SW480 (cell line): ENCODE measurements at places on chromosomes 3 and 15.
A peak's percentile ranks its signal among the peaks of the same experiment; 100 is the strongest.

DNA sequence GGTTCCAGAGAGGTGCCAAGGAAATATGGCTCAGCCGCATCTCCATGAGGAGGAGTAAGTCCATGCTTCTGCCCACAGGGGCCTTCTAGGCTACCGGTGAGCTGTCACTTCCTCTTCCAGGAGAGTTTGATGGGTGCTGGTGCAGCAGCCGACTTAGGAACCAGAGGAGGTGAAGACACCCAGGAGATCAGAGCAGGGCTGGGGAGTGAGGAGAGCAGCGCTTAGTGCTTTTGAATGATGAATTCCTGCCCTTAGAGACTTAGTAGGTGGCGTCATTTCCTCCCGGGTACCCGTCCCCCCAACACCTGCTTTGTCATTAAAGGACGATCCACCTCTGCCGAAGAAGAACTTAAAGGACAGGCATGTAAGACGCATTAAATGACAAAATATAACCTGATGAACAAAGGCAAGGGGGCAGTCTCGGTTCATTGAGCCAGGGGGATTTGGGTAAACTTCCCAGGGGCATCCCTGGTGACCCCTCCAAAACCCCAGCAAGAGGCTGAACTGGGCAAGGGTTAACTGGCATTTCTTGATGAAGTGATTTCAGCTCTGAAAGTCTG lies 67.6 kb downstream of the HES1 start:
- DNase-seq = no peak

GRCh38 chr15:77516076-77516475 lies 95.4 kb downstream of the HMG20A start:
- DNase-seq = no peak

GRCh38 chr3:185558395-185558794 lies 6.0 kb upstream of the LIPH start:
- peak; percentile 84 for DNase-seq

DNA sequence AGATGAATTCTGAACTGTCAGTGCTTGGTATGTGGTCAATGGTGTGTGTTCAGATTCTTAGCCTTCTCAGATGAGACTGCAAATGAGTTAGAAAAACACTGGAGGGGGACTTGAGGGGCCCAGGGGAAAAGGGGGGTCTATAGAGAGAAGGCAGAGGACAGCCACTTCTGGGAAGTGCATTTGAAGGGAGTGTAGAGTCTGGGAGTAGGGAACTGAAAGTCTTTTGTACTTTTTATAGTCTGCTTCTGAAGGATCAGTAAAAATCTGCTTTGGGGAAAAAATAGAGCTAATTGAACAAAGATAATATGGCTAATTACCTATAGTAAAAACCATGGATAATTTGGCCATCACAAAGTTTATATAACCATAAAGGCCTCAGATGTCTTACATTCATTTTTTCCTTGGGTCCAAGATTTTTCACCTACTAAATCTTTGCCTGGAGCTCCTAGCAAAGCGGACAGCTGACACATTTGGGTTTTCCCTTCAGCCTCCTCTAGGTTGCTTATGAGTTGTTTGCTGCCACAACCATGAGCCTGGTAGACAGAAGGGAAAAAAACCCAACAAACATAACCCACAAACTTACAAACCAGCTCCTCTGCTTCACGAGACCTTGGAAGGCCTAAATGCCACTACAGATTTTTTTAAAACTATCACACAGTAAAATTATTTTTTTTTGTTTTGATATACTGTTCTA lies 48.8 kb downstream of the CD86 start:
- no peak for DNase-seq

GRCh38 chr3:38137615-38138348 lies 679 bp upstream of the MYD88 start:
- DNase-seq = no peak

DNA sequence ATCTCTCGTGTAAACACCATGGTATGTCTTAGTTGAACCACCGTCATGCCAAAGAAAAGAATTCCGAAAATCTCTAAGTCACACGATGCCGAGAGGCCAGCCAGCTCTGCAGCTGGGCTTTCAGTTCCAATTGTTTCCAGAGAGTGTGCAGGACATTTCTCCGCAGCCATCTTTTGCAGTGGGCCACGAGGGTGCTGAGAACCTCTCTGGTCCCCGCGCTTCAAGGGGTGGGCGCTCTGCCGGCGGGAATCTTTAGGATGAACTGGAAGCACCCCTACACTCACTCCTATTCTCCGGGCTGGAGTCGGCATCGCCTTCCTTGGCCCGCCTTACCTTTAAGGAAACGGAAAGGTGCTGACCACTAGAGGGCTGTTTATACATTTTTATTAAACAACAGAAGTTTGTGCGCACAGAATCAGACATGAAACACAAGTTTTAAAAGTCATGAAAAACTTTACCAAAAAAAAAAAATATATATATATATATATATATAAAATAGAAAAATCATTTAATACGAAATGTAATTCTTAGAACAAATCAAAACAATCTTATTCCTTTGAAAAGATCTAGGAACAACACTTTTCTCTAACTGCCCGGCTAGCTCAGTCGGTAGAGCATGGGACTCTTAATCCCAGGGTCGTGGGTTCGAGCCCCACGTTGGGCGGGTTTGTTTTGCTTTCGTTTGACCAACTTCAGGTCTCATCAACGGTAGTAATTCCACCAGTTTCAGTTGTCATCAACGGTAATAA lies 12.5 kb upstream of the MORF4L1 start:
- DNase-seq = peak; percentile 88

DNA sequence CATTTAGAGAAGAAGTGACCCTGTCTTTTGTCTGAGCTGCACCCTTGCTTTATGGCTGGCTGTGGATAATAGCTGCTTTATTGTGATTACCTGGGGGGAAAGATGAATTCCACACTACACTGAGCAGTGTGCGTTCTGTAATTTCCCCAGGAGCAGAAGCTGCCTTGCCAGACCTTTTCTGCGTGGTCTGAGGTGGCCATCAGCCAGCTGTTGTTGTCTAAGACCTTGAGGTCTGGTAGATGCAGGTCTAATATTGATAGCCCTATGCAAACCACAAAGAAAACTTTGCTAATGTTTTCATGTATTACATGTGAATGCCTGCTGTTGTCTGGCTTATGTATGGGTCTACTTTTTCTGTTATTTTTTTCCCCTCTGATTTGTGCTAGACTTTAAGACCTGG lies 144.6 kb downstream of the THSD4 start:
- DNase-seq = no peak

DNA sequence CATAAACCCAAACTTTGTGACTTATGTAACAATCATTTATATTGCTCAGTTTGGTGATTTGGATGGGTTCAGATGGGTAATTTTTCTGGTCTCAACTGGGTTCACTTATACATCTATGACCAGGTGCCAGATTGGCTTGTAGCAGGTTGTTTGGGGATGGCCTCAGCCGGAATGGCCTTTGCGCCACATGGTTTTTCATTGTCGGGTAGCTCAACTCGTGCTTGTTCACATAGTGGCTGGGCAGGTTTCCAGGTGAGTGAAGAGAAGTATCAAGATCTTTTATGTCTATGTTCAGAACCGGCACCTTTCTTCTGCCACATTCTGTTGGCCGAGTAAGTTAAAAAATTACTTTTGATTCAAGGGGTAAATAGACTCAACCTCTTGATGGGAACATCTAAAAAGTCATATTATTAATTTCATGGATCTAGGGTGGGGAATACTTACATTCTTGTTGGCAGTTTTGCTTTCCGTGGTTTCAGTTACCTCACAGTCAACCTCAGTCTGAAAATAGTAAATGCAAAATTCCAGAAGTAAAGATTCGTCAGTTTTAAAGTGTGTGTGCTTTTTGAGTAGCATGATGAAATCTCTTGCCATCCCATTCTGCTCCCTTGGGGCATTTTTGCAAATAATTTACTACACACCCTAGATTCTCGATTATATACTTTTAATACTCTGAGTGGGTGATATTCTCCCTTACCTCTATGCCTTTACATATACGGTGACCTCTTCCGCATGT lies 745.7 kb upstream of the CCDC54 start:
- no peak for DNase-seq

DNA sequence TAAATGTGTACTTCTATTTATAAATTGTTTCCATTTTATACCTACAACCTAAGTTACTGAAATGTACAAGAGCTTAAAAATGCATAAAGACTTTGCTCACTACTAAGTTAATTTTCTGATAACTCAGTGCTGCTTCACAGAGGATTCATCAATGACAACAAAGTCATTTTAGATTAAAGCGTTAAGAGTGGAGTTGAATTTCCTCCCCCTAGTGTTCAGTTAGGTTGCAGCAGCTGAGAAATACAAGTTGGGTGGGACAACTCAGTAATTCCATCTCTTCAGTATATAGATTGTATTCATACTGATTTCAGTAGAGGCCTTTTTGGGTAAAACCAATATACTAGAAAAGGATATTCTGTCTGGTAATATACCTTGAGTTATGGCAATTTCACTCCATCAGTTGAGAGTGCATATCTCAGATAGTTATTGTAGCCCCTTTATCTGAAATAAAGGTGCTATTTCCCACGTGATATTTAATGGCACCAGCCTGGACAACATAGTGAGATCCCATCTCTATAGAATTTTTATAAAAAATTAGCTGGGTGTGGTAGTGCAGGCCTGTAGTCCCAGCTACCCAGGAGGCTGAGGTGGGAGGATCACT lies 6.9 kb upstream of the RPL35A start:
- DNase-seq = peak; percentile 61

- no peak for DNase-seq
Observed at GRCh38 chr3:108346301-108347227, 50.2 kb downstream of the HHLA2 start.

- no peak for DNase-seq
Observed at GRCh38 chr3:104738271-104738670, 628.4 kb upstream of the ALCAM start.

- no peak for DNase-seq
Observed at GRCh38 chr15:100433304-100433703, 91.5 kb upstream of the ADAMTS17 start.

- DNase-seq = no peak
Observed at GRCh38 chr3:25818335-25818734, 28.4 kb downstream of the OXSM start.

GRCh38 chr3:152190636-152191183 lies 78.0 kb upstream of the MBNL1 start:
- DNase-seq = no peak

DNA sequence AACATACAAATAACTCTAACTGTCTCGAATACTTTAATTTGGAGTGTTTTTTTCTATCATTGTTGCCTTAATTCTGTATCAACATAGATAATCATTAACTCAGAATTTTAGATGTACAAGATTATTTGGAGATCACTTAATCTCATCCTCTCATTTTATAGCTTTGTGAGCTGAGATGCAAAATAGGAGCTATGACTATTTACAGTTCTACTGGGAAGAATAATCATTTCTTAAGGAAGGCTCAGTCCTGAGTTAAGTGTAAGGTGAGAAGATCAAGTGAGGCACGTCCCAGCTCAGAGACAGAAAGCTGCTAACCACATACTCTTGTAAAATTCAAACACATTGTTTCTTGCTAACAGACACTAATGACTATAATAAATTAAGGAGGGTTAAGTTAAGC lies 66.2 kb downstream of the CCDC54 start:
- DNase-seq = no peak

DNA sequence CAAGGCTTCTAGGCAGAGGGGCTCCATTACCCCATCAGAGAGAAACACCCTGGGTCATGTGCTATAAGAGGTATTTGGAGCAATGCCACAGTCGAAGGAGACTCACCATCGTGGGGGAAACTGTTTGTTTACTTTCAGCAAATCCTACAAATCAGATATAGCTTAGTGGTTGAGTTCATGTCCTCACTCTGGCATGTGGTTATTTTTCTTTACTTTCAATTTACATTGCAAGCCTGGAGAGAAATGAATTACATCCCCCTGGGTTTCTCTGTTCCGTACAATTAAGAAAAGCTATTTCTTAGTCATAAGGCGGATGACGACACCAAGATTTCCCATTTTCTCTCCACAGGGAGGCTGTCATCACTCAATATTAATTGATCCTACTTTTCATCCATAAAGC lies 36.9 kb downstream of the RFTN1 start:
- no peak for DNase-seq

DNA sequence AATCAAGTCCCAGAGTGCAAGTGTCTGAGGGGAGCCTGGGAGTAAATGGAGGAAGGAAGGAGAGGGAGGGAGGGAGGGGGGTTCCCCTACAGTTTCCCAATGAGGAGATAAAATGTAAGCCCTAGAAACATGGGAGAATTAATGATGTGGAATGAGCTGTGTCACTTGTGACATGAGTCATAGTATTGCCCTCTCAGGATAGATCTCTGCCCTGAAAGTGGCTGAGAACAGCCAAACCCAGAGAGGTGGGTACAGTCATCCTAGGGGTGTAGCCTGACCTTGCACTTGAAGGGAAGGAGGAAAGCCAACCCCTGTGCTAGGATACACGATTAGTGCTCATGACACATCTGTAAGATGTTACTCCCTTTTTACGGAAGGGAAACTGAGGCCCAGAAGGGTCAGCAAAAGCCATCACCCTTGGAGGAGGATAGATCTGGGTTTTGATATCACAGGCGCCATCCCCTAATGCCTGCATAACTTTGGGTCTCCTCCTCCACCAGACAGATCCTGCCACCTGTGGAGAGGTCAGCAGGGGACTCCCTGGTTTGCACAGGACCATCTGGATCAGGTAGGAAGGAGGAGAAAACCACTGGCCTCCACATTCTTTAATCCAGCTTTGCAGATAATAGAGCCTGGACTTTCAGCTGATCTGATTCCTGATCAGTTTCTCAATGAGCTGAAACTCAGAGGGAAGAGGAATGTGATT lies 23.1 kb upstream of the USP3 start:
- peak; percentile 70 for DNase-seq

- no peak for DNase-seq
Observed at GRCh38 chr3:158762701-158763100, 30.4 kb upstream of the RARRES1 start.

- no peak for DNase-seq
Observed at GRCh38 chr3:114332342-114333179, 38.7 kb downstream of the TIGIT start.

- DNase-seq = no peak
Observed at GRCh38 chr3:150611666-150612065, 8.5 kb downstream of the SELENOT start.

GRCh38 chr15:68525815-68526214 lies 53.0 kb upstream of the CORO2B start:
- DNase-seq = no peak

DNA sequence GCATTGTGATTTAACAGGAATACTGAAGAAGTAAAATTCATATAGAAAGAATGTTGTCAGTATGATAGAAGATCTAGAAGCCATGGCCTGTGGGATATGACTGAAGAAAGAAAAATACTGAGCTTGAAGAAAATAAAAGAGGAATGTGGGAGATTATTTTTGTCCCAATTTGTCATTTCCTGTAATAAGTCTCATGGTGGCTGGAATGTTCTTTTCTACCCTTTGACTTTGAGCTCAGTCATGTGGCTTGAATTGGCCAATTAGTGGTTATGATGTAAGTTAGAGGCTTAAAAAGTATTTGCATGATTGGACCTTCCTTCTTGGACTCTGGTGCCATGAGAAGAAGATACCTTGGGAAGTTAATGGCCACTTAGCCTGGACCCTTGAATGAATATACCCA lies 14.1 kb downstream of the APH1B start:
- no peak for DNase-seq
